Substantia nigra (tissue), 51 donors: ENCODE measurements at places on chromosomes 2 and 18.

GRCh38 chr18:3773303-3773702 lies 323.3 kb downstream of the TGIF1 start:
- DNase-seq, result no peak

- DNase-seq, result no peak
Observed at GRCh38 chr18:66764230-66764629, 160.3 kb upstream of the CDH19 start.

GRCh38 chr18:13379062-13379865 lies 160.7 kb downstream of the LDLRAD4 start:
- no peak for DNase-seq

- DNase-seq, result no peak
Observed at GRCh38 chr18:47932603-47933002, 2.1 kb upstream of the SMAD2 start.

- no peak for DNase-seq
Observed at GRCh38 chr2:237698358-237698694, 70.9 kb downstream of the LRRFIP1 start.

- DNase-seq, result no peak
Observed at GRCh38 chr18:23209031-23209430, 73.7 kb downstream of the CABLES1 start.

- DNase-seq, result no peak
Observed at GRCh38 chr2:241009191-241009590, 10.8 kb downstream of the SNED1 start.

DNA sequence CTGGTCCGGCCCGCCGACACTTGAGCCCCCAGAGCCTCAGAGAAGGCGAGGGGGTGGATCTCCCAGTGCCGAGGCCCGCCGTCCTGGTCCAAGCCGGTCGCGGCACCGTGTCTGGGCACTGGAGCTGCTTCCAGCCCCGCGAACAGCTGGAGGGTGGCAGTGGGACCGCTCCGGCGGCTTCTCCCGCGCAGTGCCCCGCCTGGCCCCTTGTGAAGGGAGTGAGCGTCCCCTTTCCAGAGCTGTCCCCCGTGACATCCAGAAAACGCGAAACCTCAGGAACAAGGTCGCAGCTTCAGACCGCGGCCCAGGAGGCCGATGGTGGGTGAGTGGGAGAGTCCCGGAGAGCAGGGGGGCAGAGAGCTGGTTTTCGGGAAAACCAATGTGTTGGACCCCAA lies 579 bp upstream of the EMX1 start:
- DNase-seq, result no peak

GRCh38 chr2:133993160-133993559 lies 260.7 kb upstream of the MGAT5 start:
- no peak for DNase-seq

- DNase-seq, result no peak
Observed at GRCh38 chr18:56641714-56642337, 3.4 kb upstream of the TXNL1 start.

GRCh38 chr18:9413576-9413975 lies 61.7 kb upstream of the RALBP1 start:
- DNase-seq, result no peak

GRCh38 chr2:18284331-18284730 lies 276.1 kb downstream of the RDH14 start:
- no peak for DNase-seq

- DNase-seq, result no peak
Observed at GRCh38 chr2:196482119-196483065, 157.1 kb upstream of the CCDC150 start.

DNA sequence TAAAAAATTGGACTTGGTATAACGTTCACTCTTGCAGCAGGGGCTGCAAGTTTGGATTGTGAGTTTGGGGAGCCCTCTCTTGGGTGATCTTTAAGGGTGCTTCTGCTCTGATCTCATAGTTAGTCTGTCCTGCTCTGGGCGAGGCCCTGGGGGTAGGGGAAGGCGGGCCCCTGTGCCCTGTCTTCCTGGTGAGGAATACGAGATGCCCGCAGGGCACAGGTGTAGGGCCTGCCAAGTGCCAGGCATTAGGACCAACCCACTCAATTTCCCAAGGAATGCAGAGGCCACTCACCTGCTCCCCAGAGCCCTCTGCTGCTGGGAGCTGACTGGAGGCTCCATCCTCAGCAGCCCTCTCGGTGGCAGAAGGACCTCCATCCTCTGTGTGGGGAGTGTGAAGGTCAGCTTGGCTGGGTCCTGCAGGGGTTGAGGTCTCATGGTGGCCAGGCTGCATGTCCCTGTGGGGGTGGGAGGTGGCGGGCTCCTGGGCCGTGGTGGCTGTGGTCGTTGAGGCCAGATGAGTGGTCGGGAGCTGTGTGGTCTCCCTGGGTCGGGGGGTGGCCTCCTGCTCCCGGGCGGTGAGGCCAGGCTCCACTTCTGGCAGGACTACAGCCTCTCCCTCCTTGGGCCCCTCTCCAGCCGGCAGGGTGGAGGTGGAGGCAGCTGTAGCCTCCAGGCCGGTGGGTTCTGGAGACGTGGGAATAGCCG lies 21.3 kb downstream of the SDC1 start:
- DNase-seq, result no peak

- no peak for DNase-seq
Observed at GRCh38 chr2:61263830-61264229, 101.8 kb downstream of the C2orf74 start.

GRCh38 chr2:9266711-9267110 lies 60.1 kb downstream of the ASAP2 start:
- no peak for DNase-seq

DNA sequence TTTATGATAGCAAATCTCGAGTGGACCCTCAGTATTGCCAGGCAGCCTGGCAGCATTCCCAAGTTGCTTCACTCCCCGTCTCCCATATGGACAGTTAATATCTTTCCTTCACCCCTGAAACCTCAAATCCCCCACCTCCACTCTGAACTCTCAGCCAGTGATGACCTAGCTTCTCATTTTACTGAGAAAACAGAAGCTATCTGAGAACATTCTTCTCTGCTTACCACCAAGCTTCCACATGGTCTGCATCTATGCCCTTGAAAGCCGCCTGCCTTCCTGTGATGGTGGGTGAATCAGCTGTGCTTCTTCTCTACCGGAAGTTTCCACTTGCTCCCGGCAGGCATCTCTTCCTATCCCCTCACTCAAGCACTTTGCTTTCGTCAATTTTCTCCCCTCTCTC lies 529.2 kb downstream of the EPHA4 start:
- DNase-seq, result no peak

GRCh38 chr2:176851889-176852483 lies 360.6 kb upstream of the HNRNPA3 start:
- DNase-seq, result no peak

DNA sequence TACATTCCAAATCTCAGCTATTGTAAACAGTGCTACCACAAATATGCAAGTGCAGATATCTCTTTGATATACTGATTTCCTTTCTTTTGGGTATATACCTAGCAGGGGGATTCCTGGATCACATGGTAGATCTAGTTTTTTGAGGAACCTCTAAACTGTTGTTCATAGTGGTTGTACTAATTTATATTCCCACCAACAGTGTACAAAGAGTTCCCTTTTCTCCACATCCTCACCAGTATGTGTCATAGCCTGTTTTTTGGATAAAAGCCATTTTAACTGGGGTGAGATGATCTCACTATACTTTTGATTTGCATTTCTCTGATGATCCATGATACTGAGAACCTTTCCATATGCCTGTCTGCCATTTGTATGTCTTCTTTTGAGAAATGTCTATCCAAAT lies 6.3 kb upstream of the CCNT2 start:
- no peak for DNase-seq

GRCh38 chr18:3713708-3714107 lies 263.7 kb downstream of the TGIF1 start:
- DNase-seq, result no peak

- DNase-seq, result no peak
Observed at GRCh38 chr2:15058015-15058720, 425.7 kb downstream of the LRATD1 start.

GRCh38 chr2:237577956-237578870 lies 11.8 kb downstream of the PRLH start:
- DNase-seq, result no peak

GRCh38 chr2:224523626-224524577 lies 61.3 kb downstream of the CUL3 start:
- no peak for DNase-seq

GRCh38 chr2:212078103-212078502 lies 460.5 kb downstream of the ERBB4 start:
- no peak for DNase-seq

- no peak for DNase-seq
Observed at GRCh38 chr18:32056613-32057358, 34.9 kb upstream of the RNF138 start.

DNA sequence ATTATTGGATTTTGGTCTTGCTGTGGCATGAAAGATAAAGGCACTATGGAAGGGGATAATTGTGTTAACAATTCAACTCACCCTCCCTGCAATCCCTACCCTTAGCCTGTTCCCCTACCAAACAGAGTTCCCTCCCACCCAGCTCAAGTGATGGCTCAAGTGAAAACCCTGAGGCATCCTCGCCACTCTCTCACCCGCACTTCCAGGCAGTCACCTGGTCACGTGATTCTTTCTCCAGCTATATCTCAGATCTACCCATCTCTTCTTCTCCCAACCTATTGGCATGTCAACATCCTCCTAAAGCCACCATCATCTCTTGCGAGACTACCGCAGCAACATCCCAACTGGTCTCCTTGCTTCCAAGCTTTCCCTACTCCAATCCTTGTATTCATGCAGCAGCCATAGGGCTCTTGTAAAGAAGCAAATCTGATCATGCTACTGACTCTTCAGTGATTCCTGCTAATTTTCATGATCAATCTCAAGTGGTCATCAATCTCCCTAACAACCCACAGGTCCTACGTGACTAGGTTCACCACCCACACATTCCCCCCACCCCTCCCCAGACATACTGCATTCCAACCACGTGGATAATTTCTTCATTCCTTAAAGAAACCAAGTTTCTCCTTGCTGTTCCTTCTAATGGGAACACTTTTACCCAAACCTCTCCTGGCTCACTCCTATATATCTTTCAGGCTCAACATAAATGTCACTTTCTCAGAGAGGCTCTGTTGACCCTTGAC lies 66.7 kb downstream of the MBD2 start:
- DNase-seq, result no peak

DNA sequence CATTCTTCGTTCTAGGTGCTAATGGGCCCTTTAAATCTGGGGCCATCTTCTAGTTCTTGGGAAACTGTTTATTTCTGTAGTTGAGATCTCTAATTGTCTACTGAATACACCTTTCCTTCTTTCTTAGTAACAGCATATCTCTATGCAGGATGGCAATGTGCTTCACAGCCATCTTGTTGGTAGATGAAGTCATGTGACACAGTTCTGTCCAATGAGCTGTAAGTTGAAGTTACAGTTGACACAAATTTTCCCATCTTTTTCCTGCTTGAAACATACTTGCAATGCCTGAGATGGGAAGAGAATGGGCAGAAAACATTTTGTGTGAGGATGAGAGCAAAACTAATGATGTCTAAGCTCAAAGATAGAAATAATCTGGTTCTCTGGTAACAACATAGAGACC lies 57.3 kb upstream of the PHLPP1 start:
- DNase-seq, result no peak

- DNase-seq, result no peak
Observed at GRCh38 chr18:35611518-35611917, 30.0 kb downstream of the GALNT1 start.

GRCh38 chr18:48997985-48998831 lies 47.4 kb upstream of the SMAD7 start:
- DNase-seq, result no peak

GRCh38 chr2:105127289-105127915 lies 89.5 kb downstream of the MRPS9 start:
- no peak for DNase-seq

DNA sequence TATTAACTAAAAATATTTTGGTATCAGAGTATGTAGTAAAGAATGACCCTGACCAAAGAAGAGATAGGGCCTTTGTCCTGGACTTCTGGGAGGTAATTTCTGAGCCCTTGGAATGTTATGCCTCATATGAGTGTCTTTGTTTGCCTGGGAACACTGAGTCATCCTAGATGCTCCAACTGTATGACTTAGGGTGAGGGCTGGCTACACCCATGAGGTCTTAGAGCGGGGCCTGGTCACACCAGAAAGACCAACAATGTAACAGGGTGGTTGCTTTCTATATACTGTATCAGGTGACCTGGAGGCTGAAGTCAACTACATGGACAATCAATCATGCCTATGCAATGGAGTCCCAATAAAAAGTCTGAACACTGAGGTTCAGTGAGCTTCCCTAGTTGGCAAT lies 253.1 kb downstream of the MBD2 start:
- DNase-seq, result no peak

- no peak for DNase-seq
Observed at GRCh38 chr2:48912110-48912509, 156.6 kb upstream of the LHCGR start.

DNA sequence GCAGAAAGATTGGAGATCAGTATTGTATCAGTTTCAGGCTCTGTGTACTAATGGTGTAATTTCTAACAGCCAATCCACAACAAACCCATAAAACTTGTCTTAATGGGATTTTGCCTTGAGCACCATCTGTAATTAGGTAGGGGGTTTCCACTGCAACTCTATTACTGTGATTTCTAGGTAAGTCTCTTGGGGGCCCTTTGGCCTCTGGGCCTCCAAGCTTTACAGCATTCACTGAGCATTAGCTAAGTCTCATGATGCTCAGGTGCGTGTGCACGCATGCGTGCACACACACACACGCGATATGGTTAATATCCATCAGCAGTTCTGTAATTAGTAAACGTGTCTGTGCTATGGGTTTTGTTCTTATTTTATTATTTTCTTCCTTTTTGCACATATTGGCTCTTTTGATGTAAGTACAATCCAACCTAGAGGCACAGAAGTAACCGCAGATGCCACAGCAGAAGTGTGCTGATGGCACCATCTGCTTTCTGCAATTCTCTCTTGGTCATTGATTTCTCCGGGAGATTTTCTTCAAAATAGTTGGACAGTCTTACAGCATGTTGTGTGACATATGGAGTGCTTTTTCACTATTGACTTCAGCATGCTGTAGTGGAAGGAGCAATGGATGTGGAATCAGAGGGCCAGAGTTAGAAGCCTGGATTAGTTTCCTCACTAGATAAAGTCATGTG lies 592.0 kb downstream of the LRRTM4 start:
- DNase-seq, result no peak
